ENCODE measurements at places on chromosomes 2 and 18.

- DNase-seq, result no peak
Measured at GRCh38 chr2:128639120-128639477, 320.4 kb upstream of the HS6ST1 start.

DNA sequence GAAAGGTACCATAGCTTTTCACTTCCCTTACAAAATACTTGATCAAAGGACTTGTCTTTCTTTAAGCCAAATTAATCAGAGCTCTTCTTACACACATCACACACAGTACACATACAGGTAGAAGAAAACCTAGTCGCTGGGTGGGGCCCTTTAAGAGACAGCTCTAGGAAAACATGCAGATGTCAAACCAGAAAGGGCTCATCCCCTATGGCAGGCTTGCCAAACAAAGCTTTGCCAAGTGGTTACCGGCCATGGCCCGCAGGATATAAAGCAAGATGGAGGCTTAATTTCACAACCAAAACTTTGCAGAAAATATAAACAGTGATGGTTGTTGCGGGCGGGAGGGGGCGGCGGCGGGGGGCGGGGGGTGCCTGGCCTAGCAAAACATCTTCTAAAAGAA, 2156.0 kb upstream of the PIK3C3 start:
- DNase-seq, result no peak

GRCh38 chr2:160418853-160419252, 74.8 kb downstream of the RBMS1 start:
- no peak for DNase-seq

DNA sequence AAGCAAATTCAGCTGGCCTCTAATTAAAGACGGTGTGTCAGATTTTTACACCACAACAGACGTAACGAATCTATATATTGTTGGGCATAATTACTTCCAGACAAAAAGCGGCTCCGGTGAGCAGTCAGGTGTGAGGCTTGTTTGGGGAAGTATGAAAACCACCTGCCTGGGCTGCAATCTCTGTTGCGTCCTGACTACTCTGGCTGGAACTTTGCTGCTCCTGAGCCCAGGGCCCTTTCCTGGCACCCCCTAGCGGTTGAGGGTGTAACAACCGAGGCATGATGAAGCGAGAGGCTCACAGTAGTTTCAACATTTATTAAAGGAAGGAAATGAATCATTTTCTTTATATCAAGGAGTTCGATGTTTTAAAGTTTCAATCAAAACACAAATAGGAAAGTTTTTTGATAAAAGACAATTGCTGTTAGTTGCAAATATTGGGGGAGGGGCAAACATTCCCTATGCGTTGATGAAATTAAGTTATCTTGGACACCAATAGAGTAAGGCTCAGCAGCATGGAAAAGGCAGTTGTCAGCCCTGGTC, 10.6 kb upstream of the ITGB6 start:
- peak; percentile 81 for DNase-seq

GRCh38 chr18:26480897-26481795, 67.2 kb downstream of the KCTD1 start:
- no peak for DNase-seq

GRCh38 chr2:241774419-241775222, 2.0 kb upstream of the GAL3ST2 start:
- DNase-seq, result no peak

GRCh38 chr2:161045726-161046125, 114.5 kb upstream of the TANK start:
- DNase-seq, result no peak

DNA sequence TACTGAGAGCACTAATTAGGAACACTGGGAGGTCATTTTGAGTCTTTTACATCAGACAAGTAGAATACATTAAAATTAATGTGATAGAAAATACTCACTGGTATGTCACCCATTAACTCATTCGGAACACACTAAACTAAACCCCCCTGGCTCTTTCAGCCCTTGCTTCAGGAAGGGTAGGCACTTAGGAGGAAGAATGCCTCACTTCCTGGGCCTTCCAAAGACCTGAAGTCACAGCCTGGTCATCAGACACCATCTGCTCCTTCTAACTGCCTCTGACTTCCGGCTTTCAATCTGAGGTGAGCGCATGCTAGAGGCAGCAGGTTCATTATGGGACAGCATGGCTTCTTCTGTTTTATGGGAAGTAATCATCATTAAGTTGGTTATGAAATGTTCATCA, 451.4 kb downstream of the PID1 start:
- no peak for DNase-seq

DNA sequence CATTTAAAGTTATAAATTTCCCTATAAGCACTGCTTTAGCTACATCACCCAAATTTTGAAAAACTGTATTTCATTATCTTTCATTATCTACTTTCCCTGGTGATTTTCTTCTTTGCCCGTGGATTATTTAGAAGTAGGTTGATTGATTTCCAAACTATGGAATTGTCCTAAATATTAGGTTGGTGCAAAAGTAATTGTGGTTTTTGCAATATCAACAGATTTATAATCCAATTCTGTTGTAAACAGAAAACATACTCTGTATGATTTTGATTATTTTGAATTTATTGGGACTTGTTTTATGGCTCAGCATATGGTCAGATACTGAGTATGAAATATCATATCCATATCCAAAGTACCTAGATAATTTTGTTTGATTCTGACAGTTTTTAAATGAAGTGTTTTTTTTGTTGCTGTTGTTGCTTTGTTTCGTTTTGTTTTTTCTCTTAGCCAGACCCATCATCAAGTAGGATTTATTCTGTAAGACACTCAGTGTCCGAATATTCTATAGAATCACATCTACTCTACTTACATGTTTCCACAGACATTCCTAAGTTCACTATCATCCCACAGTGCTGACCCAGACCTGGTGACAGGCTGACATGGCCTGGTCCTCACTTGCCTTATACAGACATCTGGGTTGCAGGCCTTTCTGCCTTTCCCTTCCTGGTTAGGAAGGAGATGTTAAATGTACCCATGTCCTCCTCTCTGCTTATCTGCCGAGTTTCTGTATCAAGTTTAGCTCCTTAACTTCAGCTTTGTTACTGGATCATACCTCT, 2.1 kb upstream of the TRABD2A start:
- DNase-seq, result no peak

GRCh38 chr18:549967-550366, 30.2 kb upstream of the CETN1 start:
- DNase-seq, result no peak

- no peak for DNase-seq
Measured at GRCh38 chr18:78625847-78626246, 353.8 kb upstream of the SALL3 start.
